AG08396 (cell line): ENCODE measurements at places on chromosomes 5 and 9.

GRCh38 chr5:33984671-33985124, at the start of gene SLC45A2:
SLC45A2 (minus strand) TSS chr5:33984693; CDS start chr5:33984583, 110 bp downstream.
- no peak for DNase-seq

DNA sequence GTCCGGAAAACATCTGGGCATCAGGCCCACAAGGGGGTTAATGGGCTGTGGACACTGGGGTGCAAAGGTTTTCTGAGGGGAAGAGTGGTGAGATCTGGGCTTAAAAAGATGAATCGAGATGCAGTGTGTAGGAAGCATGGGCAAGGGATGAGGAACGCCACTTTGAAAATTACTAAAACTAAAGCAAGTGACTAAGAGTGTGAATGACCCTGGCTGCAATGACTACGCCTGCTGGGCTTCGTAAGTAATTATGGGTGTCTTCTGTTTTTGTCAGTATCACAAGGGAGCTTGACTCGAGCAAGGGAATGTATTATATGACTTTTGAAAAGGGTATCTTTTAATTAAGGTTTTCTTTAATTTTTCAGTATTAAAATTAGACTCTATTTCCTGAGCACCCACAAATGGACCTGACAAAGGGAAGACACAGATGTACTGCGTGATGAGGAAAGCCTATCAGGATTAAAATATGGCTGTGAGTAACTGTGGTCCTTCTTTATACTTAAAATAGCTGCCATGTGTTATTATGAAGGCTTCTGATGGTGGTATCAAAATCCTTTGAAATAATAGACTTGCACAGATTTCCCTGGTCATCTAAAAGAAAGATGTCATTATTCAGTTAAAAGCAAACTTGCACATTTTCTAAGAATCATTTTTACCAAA, 4.2 kb downstream of the CTXN3 start:
- no peak for DNase-seq

DNA sequence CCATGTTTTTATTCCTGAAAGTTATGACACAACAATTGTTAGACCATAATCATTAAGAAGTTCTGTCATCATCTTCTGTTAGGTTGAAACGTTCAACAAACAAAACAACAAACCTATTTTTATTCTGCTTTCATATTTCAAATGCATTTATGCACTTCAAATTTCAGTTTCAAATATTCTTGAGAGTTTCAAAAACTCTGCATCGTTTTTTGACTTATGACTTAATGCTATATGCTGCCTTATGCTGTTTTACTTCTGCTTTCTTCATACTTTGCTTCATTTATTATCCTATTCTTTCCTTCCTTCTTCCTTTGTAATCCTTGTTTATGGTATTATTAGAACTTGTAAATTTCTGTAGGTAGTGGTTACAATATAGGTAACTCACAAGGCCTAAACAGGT, 95.0 kb downstream of the PCSK1 start:
- no peak for DNase-seq

- DNase-seq, result no peak
Measured at GRCh38 chr5:1727571-1727970, 72.1 kb downstream of the MRPL36 start.

GRCh38 chr5:139137697-139138096, 60.5 kb downstream of the SIL1 start:
- no peak for DNase-seq
